ENCODE measurements at places on chromosomes 5 and 9. TPM values are rescaled to one million over a fixed set of nuclear protein-coding genes. Genes with fewer than 3 reads are reported as not detected.

The NEURL1B gene
- 168 TPM for total RNA-seq

The ADGRD2 gene
- not detected for total RNA-seq

GRCh38 chr5:31934156-31934555 is 240.0 kb downstream of the GOLPH3 start:
- no peak for DNase-seq

The PCDHB8 gene
- total RNA-seq: not detected

DNA sequence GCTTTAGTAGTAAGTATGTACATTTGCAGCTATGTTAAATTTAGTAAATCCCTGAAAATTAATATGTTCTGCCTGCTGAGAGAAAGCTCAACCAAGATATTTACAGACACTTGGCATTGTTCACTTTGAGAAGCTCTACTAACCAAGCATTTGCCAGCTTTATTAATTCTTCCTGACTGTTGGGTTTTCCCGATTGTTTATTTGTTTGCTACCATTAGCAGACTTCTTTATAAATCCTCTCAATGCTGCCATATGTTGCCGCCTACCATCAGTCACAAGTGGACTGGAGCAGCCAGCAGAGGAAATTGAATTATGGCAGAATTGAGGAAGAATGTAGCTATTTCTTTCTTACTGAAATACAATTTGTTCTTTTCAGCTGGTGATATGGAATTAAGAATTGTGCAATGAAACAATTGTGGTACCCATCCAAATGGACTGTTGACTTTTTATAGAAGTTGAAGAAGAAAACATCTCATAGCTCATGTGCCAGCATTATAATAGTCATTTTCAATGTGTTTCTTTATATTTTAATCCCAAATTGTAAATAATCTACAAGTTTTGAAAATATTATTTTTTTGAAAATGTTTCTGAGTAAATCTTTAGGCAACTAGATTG is 588.7 kb upstream of the CDH6 start:
- DNase-seq: no peak

DNA sequence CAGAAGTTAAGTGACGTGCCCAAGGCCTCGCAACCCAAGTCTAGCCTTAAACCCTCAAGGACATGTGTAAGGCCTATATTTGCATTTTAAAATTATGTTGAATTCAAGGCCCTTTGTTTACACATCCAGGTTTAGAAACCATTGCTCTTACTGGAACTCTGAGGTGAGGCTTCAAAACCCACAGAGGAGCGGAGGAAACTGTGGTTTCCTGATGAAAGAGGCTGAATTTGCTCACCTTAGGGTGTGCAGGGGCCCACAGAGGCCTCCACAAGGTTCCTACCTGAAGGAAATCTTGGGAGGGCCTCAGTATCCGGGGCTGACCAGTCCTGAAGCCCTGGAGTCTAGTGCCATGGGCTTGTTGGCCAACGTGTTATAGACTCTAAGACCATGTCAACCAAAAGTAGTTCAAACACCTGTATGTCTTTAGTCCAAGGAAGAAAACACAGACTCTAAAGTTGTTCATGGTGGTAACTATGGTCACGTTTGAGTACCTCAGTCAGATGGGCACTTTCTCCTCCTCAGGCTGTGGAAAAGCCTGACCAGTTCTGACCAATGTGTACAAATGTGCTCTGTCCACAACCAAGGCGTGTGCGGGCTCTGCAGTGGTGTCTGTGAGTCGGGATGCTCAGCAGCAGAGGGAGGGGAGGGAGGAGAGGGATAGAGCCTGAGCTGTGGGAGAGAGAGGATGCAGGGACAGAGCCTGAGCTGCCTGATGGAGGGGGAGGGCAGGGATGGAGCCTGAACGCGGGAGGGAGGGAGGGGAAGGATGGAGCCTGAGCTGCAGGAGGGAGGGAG is 124.6 kb upstream of the ERCC6L2 start:
- no peak for DNase-seq

The PHF24 gene
- not detected for total RNA-seq

The TAF7 gene
- total RNA-seq: 41.9 TPM

The CHSY3 gene
- 0.60 TPM for total RNA-seq

DNA sequence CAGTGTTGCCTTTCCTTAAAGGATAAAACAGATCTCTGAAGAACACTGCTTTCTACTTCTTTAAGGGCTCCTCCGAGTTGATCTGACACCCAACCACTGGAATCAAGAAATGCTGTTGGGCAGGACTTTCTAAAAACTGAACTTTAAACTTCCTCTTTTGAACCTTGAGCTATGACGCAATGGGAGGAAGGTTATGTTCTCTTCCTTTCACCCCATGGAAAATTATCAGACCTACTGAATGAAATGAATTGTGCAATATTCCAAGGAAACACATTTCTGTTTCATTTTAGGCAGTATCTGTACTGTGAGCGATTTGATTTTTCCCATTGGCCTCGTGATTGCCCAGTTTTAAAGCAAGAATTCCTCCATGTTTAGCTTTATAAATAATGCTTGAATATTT is 206.0 kb upstream of the PRR16 start:
- DNase-seq: no peak

The TSLP gene
- not detected for total RNA-seq

The MXD3 gene
- 10.8 TPM for total RNA-seq

GRCh38 chr5:10465726-10466125 is 24.0 kb downstream of the ROPN1L start:
- DNase-seq: no peak

The COL5A1 gene
- 23.6 TPM for total RNA-seq

- DNase-seq: no peak
Observed at GRCh38 chr5:135323227-135323626, 75.8 kb downstream of the MACROH2A1 start.

GRCh38 chr5:133859073-133859472 is 109.4 kb downstream of the C5orf15 start:
- DNase-seq: no peak

- DNase-seq: no peak
Observed at GRCh38 chr9:79020276-79020675, 551.5 kb upstream of the TLE4 start.

DNA sequence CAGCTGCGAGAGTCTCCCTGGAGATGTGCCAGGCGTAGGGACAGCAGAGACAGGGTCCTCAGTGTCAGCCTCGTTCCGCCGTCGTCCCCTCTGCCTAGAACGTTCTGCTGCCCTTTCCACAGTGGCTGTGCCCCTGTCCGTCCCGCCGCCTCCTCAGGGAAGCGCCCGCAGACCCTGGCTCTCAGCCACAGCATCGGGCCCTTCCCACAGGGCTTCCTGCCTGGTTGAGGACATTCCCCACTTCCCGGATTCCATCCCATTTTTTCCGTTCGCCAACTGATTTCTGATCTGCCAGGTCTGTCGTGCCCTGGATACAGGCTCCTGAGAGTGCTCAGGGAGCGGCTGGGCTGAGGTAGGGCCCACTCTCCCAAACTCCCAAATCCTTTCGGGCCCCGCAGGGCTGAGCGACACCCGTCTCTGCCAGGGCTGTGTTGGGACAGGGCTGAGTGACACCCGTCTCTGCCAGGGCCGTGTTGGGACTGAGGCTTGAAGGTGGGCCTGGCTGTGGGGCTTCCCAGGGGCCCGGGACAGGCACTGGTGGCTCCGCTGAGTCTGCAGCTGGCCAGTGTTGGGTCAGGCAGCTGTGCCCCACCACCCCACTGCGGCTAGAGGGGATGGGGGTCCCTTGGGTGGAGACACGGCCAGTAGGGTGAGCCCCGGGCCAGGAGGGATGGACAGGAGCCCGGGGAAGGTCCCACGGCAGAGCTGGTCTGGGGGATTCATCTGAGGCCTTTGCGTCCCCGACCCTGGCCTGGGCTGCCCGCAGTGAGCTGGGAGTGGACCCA is 15.9 kb downstream of the DNLZ start:
- DNase-seq: no peak

GRCh38 chr5:58582803-58583491 is at the start of gene RAB3C:
Gene RAB3C (plus strand): TSS chr5:58583075. CDS start chr5:58583209, 134 bp downstream.
- peak; percentile 90 for DNase-seq

DNA sequence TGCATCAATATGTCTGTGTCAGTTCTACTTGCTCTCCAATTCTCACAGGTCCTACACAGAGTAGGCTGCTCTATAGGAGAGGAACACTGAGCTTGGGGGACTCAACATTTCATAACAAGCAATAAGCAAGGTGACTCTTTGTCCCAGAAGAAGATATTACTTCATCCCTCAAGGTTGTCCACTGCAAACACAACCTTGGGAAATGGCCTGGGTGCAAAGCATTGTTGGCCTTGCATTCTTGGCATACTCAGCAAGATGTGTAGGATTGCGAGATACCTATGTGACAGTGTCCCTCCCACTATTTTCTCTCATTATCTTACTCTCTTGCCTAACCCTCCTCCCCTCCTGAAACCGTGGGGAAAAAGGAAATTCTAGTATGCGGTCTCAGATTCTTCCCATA is 169.8 kb upstream of the FREM1 start:
- no peak for DNase-seq

The MEIKIN gene
- not detected for total RNA-seq

DNA sequence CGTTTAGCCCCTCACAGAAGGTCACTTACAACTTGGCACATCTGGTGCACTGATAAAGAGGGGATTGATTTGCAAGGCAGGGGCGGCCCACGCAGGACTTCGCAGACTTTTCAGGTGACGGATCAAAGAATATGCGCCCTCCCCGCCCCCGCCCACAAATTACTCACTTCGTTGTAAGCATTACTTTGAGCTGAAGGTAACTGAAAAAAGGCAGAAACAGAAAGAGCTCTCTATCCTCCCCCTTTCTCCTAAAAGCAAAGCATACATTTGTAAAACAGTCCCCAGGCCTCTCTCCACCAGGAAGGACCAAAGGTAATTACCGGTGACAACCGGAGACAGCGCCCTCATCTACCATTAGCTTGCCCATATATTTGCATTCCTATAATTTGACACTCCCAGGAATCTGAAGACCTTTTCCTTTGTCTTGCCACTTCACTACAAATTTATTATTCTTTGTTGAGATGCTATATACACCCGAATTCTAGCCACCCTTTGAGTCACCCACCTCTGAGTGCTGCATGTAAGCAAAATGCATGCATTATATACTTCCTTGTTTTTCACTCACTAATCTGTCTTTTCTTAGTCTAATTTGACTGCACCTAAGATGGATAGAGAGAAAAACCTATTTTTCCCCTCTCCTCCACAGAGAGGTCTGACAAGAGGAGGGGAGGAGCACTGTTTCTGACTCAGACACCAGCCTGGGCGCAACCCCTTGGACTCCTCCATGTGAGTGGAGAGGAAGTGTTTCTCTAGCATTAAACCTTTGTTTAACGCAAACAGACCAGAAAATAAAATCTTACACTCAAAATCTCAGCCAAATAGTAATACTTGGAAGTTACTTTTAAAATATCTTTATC is 74.7 kb upstream of the SPIN1 start:
- DNase-seq: no peak

- DNase-seq: no peak
Observed at GRCh38 chr5:137572042-137572695, 73.0 kb upstream of the SPOCK1 start.

The CSF1R gene
- 15.2 TPM for total RNA-seq

The CCL27 gene
- total RNA-seq: not detected

DNA sequence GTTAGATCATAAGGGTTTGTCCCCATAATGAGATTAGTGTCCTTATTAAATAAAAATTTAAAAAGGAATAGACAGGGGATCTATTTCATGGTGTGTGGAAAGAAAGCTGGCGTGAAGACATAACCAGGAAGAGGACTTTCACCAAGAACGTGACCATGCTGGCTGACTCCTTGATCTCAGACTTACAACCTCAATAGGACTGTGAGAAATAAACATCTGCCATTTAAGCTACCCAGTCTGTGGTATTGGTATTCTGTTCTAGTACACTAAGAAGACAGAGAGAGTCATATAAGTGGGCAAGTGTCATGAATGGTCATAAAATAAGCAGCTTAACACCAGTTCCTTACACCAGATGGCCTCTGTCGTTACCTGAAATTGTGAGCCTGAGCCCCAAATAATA is 259.4 kb upstream of the CCNG1 start:
- DNase-seq: no peak

DNA sequence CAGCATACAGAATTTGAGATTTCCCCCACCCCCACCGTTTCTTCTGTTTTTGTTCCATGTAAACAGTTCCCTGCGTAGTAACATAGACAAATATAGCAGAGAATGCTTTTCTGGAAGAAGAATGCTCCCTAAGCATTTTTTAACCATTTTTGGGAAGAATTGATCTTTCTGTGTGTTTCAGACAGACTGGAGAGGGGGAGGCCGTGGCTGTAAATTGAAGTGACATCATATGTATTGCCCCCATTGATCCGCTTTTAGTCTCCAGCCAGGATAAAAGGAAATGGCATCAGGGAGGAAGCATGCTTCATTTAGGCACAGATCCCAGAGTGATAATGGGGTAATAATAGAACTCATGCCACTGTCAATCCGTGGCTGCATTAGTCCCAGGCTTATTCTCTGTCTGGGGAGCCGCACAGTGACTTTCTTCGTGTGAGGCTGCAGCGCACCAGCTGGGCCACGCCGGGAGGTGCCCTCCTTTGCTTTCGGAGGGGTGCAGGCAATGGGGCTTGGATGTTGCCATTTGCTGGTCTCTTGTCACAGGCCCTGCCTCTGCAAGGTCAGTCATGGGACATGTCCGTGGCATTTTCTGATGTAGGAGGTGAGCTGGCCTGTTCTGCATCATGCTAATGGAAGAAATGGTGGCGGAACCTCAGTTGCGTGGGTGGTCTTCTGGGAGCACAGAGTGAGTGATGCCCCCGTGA is 261.5 kb downstream of the FANCC start:
- no peak for DNase-seq

GRCh38 chr9:121671612-121672155 is 20.2 kb downstream of the DAB2IP start:
- no peak for DNase-seq

- peak; percentile 31 for DNase-seq
Observed at GRCh38 chr9:126395439-126396212, 69.0 kb downstream of the MVB12B start.
